CD8-positive, alpha-beta memory T cell (primary cell): ENCODE measurements at places on chromosomes 2 and 18. TPM values are rescaled to one million over a fixed set of nuclear protein-coding genes. Genes with fewer than 3 reads are reported as not detected.
A peak's percentile ranks its signal among the peaks of the same experiment; 100 is the strongest.

GRCh38 chr2:188720811-188721605, 253.2 kb upstream of the COL3A1 start:
- H3K4me1 ChIP-seq: no peaks in the 10 kb centered on the region
- H3K27ac ChIP-seq: no peak overlapping the region
- H3K27me3 ChIP-seq: no peaks in the 10 kb centered on the region
- H3K4me3 ChIP-seq: no peak overlapping the region
- DNase-seq: no peak

GRCh38 chr2:197209246-197209645, 101.3 kb downstream of the ANKRD44 start:
- H3K4me3 ChIP-seq: peak overlapping the region; percentile 21
- H3K27ac ChIP-seq: peak overlapping the region; percentile 26
- peaks cover 99% of the 10 kb centered on the region for H3K4me1 ChIP-seq
- no peaks in the 10 kb centered on the region for H3K27me3 ChIP-seq

The EVA1A gene
- not detected for total RNA-seq

The SLC16A14 gene
- 1.0 TPM for total RNA-seq
